Thyroid gland (tissue), 4 donors: ENCODE measurements at places on chromosomes 3 and 15.

GRCh38 chr15:79948761-79949160, 22.2 kb downstream of the BCL2A1 start:
- no peak for DNase-seq

DNA sequence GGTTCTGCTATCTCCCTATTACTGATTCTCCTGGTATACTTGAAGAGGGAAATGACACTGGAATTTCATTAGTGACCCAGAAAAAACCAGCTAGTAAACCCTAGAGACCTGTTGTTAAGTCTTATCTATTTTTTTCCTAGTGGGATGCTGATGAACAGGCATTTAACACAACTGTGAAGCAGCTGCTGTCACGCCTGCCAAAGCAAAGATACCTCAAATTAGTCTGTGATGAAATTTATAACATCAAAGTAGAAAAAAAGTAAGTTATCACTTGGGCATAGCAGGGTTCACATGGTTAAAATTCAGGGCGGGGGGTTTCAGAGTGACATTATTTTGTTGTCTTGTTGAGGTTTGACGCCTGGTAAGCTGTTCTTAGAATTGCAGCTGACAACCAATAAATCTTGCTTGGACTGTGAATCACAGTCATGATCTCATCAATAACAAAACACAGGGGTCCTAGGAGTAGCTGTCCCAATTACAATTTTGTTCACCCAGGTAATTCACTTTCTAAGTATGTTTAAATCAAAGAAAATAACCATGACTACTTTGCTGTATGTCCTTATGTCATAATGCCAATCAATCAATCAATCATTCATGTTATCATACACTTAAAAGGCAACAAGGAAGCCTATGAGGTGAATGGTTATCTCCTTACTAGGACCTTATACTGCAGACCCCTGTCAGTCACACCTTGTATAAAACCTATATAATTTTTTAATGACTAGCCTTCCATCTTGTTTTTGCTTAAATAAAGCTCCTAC, 4.6 kb downstream of the SRP14 start:
- DNase-seq: no peak

- peak; percentile 86 for DNase-seq
Measured at GRCh38 chr3:45817831-45818522, 21.6 kb upstream of the SLC6A20 start.

- no peak for DNase-seq
Measured at GRCh38 chr15:67520321-67521028, 456 bp upstream of the C15orf61 start.

DNA sequence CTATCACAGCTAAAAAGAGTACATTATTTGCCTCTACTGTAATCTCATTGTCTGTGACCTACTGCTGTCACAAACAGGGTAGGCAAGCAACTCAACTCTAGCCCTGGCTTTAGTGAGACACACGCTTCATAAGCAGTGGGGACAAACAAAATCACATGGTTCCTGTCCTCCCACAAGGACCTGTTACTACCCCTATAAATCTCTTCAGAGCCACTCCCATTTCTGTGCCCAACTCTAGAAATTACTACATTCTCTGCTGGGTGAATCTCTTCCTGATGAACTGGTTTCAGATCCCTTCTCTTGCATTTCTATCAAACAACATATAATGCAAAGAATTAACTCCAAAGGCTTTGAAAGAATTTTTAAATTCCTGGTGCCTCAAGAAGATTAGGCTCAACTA, 117.3 kb downstream of the DMXL2 start:
- no peak for DNase-seq

GRCh38 chr15:28014623-28015200, 84.4 kb downstream of the OCA2 start:
- no peak for DNase-seq

DNA sequence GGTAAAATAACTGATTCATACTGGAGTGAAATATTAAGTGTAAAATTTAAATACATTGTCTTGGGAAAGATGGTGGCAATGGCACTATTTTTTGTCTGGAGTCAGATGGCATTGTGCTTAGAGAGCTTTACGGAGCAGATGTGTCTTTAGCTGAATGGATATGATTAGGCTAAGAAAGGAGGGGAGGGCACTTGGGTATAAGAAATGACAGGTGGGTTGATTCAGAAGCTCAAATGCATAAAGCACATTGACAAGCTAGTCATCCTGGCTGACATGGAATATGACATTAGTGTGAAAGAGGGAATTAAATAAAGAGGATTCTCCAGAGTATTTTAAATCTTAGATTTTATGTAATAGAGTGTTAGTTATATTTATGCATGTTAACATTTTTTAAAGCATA, 570.1 kb upstream of the CBLB start:
- no peak for DNase-seq

GRCh38 chr3:111594205-111594604, 941 bp downstream of the ZBED2 start:
- peak; percentile 68 for DNase-seq

DNA sequence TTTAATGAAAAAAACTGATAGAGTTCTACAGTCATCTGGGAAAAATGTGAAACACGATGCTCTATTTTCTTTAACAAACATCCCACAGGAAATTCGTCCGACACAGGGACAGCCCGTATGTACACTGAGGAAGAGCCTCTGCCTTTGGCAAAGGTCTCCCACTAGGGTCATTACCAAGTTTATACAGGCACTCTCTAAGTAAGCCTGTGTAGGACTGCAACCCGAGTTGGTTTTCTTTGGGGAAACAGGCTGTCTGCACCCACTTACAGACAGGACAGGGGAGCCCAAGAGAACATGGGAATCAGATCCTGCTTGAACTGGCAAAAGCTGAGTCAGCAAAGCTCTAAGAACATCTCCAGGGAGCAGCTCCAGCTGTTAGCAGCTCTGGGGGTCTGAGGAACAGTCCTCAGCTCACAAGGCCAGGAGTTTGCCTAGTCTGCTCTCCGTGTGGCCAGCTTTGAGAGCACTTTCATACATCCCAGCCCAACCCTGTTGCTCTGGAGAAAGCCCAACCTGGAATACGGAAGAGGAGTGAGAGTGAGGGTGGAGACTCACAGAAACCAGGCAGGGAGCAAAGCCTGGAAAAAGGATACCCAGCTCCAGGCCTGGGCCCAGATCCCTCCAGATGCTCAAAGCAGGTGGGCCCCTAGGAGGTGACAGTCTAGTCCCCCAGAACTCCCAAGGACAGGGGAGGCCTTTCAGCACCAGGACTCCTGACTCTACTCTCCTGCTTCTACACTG, 1.9 kb downstream of the TBC1D2B start:
- DNase-seq: peak; percentile 83

DNA sequence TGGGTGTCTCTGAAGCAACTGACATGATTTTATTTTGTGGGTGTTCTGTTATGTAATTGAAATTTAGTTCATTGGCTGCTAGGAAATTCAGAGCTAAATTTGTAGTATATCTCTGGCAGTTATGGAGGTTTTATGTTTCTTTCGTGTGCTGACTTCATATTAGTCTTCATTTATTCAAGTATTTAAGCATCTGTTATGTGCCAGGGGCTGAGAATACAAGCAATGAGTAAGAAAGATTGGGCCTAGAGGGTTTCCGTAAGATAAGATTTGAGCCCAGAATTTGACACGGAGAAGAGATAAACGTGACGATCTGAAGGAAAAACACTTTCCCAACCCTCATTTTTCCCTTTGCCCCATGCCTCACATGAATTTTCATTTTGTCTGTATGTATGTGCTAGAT, 75.2 kb upstream of the ACKR4 start:
- DNase-seq: no peak

DNA sequence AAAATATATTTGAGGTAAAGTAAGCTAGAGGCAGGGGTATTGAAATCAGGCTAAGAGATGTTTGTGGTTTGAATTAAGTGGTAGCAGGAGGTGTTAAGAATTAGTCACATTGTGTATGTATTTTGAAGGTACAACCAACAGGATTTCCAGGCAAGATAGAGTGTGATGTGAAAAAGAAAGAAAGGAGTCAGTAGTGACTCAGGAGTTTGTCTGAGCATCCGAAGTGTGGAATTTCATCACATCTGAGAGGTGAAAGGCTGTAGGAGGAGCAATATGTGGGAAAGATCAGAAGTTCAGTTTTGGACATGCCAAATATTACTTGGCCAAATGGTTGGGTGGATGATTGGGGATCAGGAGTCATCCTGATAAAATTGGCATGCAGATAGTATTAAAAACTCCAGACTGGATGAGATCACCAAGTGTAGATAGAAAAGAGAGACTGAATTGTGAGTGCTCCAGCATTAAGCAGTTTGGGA, 32.1 kb upstream of the EBLN2 start:
- no peak for DNase-seq

- DNase-seq: no peak
Measured at GRCh38 chr3:182366746-182367145, 426.6 kb upstream of the ATP11B start.
